ENCODE measurements at places on chromosomes 2 and 18.

DNA sequence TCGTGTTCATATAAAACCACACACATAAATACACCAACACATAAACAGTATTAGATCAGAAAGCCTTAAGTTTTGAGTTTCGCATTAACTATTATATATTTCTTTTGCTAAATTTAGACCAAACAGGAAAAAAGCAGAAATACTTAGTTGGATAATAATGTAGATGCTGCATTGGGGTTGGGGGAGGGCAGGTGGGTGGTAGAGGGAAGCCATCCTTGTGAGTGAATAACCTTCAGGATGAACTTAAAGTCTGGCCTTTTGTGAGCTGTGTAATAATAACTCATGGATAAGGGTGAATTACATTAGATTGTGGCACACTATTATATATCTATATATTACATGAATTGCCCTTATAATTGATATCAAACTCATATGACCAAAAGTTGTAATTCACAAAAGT, 174.7 kb downstream of the WDR7 start:
- no peak for DNase-seq

GRCh38 chr2:203730883-203731282, 24.4 kb downstream of the CD28 start:
- DNase-seq: no peak

- no peak for DNase-seq
Measured at GRCh38 chr2:75800456-75800855, 89.7 kb upstream of the GCFC2 start.

GRCh38 chr2:233639860-233640259, 3.6 kb downstream of the UGT1A10 start:
- no peak for DNase-seq

DNA sequence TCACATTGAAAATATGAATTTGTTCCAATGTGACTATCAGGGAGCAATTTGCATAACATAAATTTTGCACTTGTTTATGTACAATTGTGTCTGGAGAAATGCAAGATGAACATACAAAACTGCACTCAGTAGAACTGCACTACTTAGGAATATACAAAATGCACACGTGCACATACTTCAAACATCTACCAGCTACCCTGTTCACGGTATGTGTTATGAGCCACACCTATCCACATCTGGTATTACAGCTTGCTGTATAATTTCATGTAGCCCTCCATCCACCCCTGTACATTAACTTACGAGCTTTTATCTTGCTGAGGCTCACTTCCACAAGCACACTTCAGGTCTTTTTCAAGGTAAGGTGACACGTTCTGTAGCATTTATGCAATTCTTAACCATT, 373.5 kb upstream of the ZEB2 start:
- DNase-seq: no peak

GRCh38 chr2:129484999-129485897, 494.2 kb upstream of the RAB6C start:
- no peak for DNase-seq

- DNase-seq: no peak
Measured at GRCh38 chr18:49669403-49669802, 107.5 kb downstream of the LIPG start.

DNA sequence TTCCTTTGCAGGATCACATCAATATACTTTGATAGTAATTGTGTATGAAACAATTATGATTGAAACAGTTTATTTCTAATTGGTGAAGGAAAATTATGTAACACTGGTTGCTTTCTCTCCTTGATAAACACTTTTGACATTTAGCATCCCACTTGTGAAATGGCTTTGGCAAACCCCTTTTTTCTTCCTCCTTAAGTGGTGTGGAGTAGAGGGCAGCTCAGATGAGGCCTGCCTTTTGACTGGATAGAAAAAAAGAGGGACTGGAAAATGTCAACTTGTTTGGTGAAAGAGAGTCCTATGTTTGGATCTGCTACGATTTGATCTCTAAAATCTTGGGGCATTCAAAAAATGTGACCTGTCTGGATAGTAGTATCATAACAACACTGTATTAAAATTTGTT, 318.3 kb downstream of the MEIS1 start:
- no peak for DNase-seq

GRCh38 chr2:217667512-217667911, 335.3 kb downstream of the TNS1 start:
- no peak for DNase-seq

DNA sequence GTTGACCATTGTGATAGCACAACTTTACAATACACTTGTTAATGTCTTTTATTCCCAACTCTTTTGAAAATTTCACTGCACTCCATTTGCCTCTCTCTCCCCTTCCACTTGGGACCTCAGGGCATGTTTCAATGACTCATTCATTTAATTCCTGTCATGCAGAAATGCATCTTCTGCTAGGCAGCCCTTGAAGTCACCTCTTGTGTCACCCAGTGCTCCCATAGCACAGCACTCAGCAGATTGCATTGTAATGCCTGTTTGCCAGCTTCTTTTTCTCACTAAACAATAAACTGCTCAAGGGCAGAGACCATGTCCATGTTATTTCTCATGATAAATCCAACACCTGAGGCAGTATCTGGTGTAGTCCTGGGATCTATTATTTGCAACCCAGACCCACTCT, 85.9 kb upstream of the ACSL3 start:
- DNase-seq: no peak
